ENCODE measurements at places on chromosomes 16 and 17.
A peak's percentile ranks its signal among the peaks of the same experiment; 100 is the strongest.

- H3K4me3 ChIP-seq = no peak overlapping the region
- no peaks in the 10 kb centered on the region for H3K27me3 ChIP-seq
- no peaks in the 10 kb centered on the region for H3K36me3 ChIP-seq
- H3K27ac ChIP-seq = no peak overlapping the region
- H3K4me1 ChIP-seq = no peaks in the 10 kb centered on the region
- no peak for DNase-seq
These were observed 549 bp downstream of the TMEM238L start for GRCh38 chr17:10803350-10803749.

- H3K27ac ChIP-seq = no peak overlapping the region
- H3K4me1 ChIP-seq = no peaks in the 10 kb centered on the region
- no peaks in the 10 kb centered on the region for H3K36me3 ChIP-seq
- no peak for DNase-seq
- H3K4me3 ChIP-seq = no peak overlapping the region
These were observed 11.4 kb upstream of the HOXB9 start for GRCh38 chr17:48637323-48638260.

DNA sequence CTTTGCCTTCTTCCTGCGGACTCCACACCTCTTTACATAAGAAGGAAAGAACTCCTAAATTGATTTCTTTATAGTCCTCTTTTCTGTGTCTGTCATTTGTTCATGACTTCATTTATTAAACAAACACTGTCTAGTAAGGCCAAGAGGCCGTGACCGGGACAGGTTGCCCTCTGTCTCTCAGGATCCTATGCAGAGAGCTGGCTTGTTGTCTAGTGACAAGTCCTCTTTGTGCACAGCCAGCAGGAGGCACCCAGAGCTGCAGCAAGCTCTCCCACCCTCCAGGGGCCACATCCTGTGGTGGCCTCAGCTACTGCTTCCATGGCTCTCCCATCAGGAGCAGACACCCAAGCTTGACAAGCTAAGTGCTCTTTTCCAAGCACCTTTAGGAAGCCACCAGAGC is 50.6 kb downstream of the PLD6 start:
- no peak overlapping the region for H3K27ac ChIP-seq
- no peak for DNase-seq
- no peak overlapping the region for H3K4me3 ChIP-seq
- peaks cover 15% of the 10 kb centered on the region for H3K4me1 ChIP-seq

GRCh38 chr17:20992416-20992815 is 50.4 kb downstream of the USP22 start:
- no peaks in the 10 kb centered on the region for H3K27me3 ChIP-seq
- H3K4me3 ChIP-seq = peak overlapping the region; percentile 40
- no peak overlapping the region for H3K27ac ChIP-seq

DNA sequence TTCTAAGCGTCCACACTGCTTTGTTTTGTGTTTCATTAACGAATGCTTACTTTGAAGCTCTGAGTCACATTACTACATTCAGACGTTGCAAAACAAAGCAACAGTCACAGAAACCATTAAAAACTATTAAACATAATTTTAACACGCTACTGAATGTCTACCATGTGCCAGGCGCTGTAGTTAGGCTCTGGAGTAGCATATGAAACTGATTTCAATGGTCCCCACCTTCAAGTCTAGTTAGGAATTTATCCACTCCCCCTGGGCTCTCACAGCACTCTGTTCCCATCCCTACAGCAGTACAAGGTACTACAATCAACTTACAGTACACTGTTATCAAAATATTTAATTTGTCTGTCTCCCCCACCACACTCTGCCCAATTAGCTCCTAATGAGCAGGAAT is 631 bp downstream of the UTP6 start:
- no peak for DNase-seq
- peak overlapping the region; percentile 56 for H3K27ac ChIP-seq
- peaks cover 4% of the 10 kb centered on the region for H3K4me1 ChIP-seq
- peak overlapping the region; percentile 73 for H3K4me3 ChIP-seq
- H3K27me3 ChIP-seq = no peaks in the 10 kb centered on the region

- no peaks in the 10 kb centered on the region for H3K36me3 ChIP-seq
- no peak for DNase-seq
- H3K4me1 ChIP-seq = no peaks in the 10 kb centered on the region
- H3K4me3 ChIP-seq = no peak overlapping the region
These were observed 26.9 kb upstream of the TIMP2 start for GRCh38 chr17:78951967-78952551.

DNA sequence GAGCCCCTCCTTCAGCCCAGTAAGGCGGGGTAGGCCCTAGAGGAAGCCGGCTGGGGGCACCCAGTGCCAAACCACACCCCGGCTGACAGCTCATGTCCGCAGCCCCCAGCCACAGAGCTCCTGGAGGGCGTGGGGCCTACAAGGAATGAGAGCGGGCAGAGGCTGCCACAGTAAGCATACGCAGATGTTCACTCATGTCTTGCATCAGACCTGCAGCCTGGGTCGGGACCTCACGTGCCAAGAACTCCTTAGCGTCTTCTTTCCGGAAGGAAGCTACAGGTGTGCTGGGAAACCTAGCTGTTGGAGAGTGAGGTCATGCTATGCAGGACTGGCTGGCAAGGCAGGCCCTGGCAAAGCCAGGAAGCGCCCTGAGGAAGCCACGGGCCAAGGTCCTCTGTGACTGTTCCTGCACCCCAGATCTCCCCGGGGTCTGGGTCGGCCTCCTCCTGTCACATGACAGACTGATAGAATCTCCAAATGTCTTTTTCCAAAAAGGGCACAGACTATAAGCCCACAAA is 1.6 kb downstream of the ZNF598 start:
- peak overlapping the region; percentile 75 for H3K4me3 ChIP-seq
- no peaks in the 10 kb centered on the region for H3K27me3 ChIP-seq
- peaks cover 23% of the 10 kb centered on the region for H3K4me1 ChIP-seq
- no peak for DNase-seq

DNA sequence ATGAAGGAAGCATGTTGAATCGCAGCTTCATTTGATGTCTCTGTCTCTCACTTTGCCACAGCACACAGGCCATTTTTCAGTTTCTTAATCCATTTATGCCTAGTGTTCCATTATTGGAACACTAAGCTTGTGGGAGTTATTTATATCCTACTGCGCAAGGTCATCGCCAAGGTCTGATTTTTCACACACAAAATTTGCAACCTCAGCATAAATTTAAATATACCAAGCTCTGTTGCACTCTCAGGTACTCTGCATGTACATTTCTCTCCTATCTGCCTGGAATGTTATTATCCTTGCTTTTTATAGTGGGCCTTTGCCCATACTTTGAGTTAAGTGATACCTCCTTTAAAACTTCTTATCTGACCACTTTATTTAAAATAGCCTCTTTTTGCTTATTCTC is 519.2 kb upstream of the TOM1L1 start:
- no peaks in the 10 kb centered on the region for H3K36me3 ChIP-seq
- no peaks in the 10 kb centered on the region for H3K4me1 ChIP-seq
- DNase-seq = no peak
- no peak overlapping the region for H3K27ac ChIP-seq
- H3K27me3 ChIP-seq = no peaks in the 10 kb centered on the region

DNA sequence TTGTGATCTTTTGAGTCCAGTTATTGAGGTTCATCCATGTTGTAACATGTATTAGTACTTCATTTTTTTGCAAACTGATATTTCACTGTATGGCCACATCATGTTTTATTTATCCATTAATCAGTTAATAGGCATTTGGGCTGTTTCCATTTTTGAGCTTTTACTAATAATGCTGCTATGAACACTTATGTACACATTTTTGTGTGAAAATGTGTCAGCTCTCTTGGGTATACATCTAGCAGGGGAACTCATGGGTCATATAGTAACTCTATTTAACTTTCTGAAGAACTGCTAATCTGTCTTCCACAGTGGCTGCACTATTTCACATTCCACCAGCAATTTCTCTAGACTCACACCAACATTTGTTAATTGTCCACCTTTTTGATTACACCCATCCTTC is 82.0 kb downstream of the GLG1 start:
- H3K27ac ChIP-seq = no peak overlapping the region
- H3K27me3 ChIP-seq = no peaks in the 10 kb centered on the region
- H3K4me3 ChIP-seq = no peak overlapping the region
- H3K36me3 ChIP-seq = no peaks in the 10 kb centered on the region
- DNase-seq = no peak

GRCh38 chr16:79007614-79008013 is 592.9 kb downstream of the MAF start:
- H3K27me3 ChIP-seq = no peaks in the 10 kb centered on the region
- H3K4me1 ChIP-seq = no peaks in the 10 kb centered on the region
- H3K27ac ChIP-seq = no peak overlapping the region
- no peak for DNase-seq

DNA sequence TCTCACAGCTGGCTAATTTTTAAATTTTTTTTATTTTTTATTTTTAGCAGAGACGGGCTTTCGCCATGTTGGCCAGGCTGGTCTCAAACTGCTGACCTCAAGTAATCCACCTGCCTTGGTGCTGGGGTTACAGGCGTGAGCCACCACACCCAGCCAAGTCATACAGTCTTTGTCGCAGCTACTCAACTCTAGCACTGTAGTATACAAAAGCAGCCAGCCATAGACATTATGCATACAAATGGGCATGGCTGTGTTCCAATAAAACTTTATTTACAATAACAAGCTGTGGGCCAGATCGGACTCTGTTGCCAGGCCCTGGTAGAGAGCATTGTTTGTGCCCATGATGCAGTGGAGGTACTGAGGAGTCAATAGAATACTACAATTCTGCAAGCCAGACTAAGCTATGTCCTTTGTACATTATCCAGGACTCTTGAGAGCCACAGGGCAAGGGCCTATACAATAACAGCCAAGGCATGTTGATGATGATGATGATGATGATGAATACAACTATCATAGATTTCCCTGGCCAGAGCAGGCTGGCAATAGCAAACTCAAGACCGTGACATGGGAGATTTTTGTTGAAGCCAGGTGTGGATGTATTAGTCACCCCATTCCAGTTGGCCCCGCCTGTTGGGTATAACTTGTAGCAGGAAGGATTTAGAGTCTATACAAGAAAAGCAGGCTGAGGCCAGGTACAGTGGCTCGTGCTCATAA is 101.8 kb downstream of the MYH11 start:
- H3K4me3 ChIP-seq = no peak overlapping the region
- no peaks in the 10 kb centered on the region for H3K27me3 ChIP-seq
- H3K36me3 ChIP-seq = peaks cover 99% of the 10 kb centered on the region
- H3K27ac ChIP-seq = peak overlapping the region; percentile 22
- no peak for DNase-seq

DNA sequence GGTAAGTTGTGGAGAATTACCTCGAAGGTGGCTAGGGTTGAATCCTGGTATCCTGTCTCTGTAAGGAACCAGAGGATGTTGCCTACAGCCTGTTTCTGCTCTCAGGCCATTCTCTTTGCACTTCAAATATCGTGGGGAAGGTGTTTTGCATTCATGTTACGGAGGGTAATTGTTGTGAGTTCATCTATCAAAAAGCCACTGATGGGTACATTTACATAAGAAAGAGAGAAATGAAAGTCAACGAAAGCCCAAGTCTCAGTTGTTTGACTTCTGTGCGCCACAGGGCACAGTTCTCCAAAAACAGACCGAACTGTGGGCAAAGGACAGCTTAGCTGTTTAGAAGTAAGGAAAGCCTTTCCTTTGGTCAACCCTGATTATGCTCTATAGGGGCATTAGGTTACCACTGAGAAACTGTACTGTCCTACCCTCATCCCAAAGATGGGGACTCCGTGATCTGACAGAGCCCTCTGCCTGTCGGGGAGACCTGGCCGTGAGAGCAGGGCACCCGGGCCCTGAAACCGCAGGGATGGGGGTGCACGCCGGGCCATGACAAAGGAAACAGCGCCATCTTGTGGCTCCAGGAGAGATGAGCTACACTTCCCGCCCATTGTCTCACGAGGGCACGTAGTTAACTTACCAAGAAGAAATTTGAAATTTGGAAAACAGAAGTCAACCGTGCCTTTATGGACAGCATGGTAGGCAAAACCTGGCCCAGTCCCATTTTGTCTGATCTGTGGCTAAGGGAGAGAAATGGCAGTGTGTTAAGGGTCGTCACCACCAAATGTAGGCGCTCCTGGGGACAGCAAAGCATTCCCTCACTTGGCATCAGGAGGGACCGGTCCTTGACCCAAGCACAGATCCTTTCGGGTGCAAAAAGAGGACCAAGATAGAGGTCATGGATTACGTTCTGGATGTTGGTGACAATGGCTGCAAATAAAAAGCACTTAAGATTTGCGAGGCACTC is 74.5 kb upstream of the DYNLRB2 start:
- no peak for DNase-seq
- no peaks in the 10 kb centered on the region for H3K4me1 ChIP-seq
- no peak overlapping the region for H3K27ac ChIP-seq
- H3K27me3 ChIP-seq = no peaks in the 10 kb centered on the region
- H3K4me3 ChIP-seq = no peak overlapping the region

DNA sequence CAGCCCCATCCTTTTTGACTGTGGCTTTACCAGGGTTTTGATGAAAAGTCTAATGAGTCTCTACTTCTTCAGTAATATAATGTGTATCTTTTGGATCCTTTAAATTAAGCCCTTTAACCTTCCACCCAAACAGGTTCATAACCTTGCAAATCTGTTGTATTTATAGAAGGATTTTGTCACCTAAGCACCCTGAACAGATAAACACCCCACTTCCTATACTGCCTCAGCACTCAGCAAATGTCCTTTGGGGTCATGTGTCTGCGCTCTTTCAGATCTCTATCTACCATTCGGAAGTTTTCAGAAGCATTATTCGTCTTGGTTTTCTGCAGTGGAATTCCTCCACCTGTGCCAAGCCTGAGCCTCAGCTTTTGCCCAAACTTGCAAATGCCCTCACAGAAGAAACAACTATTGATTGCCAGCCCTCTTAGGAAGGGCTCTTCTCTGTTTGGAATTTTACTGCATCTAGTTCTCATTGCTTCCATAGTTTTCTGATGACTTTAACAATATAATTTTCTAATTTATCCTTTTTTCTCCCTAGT is 214.8 kb upstream of the KCNJ16 start:
- H3K4me3 ChIP-seq = no peak overlapping the region
- no peak overlapping the region for H3K27ac ChIP-seq
- no peaks in the 10 kb centered on the region for H3K4me1 ChIP-seq
- DNase-seq = no peak

DNA sequence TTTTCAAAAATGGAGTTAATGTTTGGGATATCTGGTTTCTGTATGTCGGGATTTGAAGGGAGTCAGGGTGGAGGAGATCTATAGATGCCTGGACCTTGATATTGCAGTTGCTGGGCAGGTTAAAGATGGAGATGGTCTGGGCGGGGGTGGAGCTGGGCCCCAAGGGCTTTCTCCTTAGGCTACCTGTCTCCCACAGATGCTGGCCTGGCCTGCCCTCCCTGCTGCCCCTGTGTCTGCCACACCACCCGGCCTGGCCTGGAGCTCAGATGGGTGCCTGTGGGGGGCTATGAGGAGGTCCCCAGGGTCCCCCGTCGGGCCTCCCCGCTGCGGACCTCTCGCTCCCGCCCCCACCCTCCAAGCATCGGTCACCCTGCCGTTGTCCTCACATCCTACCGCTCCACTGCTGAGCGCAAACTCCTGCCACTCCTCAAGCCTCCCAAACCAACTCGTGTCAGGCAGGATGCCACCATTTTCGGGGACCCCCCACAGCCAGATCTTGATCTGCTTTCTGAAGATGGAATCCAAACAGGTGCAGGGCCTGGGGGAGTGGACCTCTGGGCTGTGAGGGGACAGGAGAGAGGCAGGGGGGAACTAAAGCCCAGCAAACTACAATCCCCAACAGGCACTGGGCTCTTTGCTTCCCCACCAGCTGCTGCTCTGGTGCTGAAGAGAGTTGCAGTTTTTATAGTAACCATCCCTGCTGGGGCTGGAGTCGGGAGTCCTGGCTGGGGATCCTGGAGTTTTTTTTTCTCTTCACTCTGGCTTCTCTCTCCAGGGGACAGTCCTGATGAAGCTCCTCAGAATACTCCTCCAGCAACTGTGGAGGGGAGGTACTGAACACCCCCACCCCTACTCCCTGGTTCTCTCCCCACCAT is 2.9 kb downstream of the ARHGEF15 start:
- H3K27ac ChIP-seq = no peak overlapping the region
- no peaks in the 10 kb centered on the region for H3K27me3 ChIP-seq
- no peaks in the 10 kb centered on the region for H3K4me1 ChIP-seq
- H3K4me3 ChIP-seq = no peak overlapping the region
- H3K36me3 ChIP-seq = no peaks in the 10 kb centered on the region
